ENCODE measurements at places on chromosomes 4 and X.

GRCh38 chrX:53186351-53186750, 38.7 kb downstream of the KDM5C start:
- no peak for DNase-seq

- DNase-seq: no peak
These were observed 248.1 kb downstream of the EVC2 start for GRCh38 chr4:5460106-5460801.

GRCh38 chrX:50111742-50112141, 89.1 kb downstream of the AKAP4 start:
- no peak for DNase-seq

GRCh38 chr4:87114245-87115062, 106.0 kb downstream of the KLHL8 start:
- DNase-seq: no peak

DNA sequence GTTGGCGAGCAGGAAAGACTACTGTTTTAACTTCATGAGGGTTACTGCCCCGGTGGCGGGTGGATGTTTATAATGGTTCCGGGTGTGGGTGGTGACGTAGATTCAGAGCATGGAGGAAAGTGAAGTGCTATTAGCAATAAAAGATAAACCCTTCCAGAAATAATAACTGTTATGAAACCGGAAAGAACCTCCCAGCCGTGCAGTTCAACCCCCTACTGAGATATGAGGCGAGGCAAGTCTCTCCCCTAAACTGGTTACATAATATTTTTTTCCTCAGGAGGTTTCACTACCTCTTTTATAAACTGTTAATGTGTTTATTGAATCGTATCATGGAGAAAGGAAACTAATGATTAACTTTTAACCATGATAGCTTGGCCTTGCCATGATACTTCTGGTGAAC, 33.9 kb upstream of the STIM2 start:
- DNase-seq: no peak

GRCh38 chr4:139603576-139604410, 47.8 kb upstream of the SETD7 start:
- DNase-seq: no peak

- DNase-seq: no peak
These were observed 7.6 kb upstream of the CXCL5 start for GRCh38 chr4:74006009-74006476.

DNA sequence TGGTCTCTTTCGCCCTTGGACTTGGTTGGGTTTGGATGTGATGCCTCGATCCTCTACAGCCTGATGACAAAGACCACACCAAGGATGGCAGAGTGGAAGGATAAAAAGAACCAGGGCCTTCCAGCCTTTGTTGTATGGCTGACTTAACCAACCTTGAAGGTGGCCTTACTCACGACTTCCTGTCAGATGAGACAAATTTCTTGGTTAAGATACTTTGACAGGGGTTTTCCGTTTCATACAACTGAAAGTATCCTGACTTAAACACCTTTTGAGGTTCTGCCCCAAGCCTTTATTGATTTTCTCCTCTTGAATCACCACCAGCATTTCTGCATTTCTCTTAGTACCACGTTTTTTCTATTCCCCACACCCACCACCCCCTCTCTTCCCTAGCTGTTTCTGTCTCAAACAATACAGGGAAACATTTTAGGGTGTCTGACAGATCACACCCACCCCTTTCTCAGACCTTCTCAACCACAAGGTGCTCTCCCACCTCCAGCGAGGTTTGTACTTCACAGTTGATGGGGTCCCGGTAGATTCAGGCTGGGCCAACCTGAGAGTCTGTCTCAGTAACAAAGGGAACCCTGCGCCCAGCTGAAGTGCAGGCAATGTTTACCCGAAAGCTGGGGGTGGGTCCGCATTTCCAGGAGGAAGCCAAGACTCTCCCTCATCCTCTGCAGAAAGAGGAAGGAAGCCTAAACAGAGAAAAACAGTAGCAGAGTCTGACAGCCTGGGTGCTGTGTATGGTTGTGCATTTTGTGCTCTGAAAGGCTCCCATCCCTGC, 5.0 kb upstream of the TSPAN5 start:
- DNase-seq: peak; percentile 30

DNA sequence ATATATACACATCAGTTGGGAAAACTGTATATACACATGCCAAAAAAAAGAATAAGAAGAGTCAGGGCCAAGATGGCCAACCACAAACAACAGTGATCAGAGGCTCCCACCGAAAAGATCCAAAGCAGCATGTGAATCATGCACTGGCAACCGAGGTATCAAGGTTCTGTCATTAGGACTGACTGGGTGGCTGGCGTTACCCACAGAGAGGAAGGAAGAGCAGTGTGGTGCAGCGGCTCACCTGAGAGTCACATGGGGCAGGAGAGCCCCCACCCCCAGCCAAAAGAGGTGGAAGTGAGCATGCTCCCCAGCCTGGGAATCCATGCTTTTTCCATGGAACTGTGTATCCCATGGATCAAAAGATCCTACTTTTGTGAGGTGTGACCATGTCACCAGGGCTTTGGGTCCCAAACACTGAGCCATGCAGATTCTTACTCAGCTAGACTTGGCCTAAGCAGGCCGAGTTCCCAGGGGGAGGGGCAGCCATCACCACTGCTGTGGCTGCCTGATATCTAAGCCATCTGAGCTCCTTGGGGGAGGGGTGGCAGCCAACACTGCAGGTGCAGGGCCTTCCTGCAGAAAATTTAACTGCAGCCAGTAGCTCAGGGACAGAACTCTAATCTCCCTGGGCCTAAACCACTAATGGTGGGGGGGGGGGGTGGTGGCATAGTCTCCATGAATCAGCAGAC, 52.8 kb downstream of the P2RY10 start:
- no peak for DNase-seq

GRCh38 chr4:71066737-71067716, 73.6 kb downstream of the DCK start:
- DNase-seq: no peak

DNA sequence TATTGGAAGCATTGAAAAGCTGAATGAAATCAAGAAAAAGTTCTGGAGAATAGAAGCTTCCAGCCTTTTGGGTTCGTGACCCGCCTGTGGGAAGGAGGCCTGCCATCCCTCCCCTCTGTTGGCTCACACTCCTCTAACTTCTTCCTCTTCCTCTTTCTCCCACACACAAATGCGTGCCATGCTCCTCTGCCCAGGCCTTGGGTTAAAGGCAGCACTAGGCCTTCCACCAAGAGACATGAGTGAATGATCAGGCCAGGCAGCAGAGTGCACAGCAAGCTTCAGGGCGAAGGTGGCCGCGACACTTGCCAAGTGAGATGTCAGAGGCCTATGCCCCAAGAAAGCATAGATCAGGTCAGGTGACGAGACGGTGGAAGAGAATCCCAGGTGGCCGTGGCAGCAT, 38.4 kb downstream of the FAM193A start:
- no peak for DNase-seq

DNA sequence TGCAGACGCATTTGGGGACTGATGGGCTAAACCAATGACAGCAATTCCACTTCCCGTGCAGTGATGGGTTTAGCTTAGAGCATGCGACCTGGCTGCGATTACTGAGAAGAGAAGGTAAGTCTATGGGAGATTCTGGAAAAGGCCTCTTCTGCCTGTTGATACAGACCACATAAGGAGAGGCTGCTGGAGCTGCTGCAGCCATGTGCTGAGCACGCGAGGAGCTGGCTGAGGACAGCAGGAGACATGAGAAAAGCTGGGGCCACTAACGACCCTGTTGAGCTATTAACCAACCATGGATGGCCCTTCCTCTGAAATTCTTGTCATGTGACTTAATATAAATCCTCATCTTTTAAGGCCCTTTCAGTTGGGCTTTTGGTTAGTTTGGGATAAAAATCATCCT, 199.9 kb downstream of the PRDM5 start:
- no peak for DNase-seq

DNA sequence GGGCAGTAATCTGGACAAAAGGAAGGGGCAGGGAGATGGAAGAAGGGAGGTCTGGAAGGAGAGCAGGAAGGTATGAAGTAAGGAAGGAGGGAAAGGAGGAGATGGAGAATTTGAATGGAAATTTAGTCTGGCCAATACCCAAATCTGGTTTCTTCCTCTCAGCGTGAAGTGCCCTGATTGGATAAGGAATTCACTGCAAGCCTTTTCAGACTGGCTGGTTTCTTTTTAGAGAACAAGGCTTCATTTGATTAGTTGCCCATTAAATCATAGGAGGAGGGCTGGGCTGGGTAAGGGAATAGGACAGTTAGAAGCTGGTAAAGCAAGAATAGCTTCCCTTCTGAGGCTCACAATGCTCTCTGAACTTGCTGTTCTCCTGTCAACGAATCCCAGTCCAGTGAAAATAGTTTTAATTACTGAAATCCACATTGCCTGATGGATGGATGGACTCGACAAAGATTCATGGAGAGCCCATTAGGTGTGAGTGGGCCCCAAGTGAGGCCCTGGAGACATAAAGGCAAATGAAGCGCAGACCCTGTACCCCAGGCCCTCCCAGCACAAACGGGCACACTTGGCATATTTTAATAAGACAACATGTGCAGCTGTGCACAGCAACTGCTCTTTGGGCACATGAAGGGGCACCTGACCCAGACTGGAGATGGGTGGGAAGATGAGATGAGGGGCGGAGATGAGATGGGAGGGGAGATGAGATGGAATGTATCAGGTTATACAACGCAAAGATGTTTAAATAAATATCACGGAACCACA, 347.1 kb upstream of the GATB start:
- no peak for DNase-seq
